Right renal pelvis (tissue), 4 donors: ENCODE measurements at places on chromosomes 7 and 10. TPM values are rescaled to one million over a fixed set of nuclear protein-coding genes. Genes with fewer than 3 reads are reported as not detected.

Gene GATA3
- polyA plus RNA-seq, result 119 TPM

Gene TNPO3
- polyA plus RNA-seq, result 43.5 TPM

Gene CC2D2B
- polyA plus RNA-seq, result 1.3 TPM

Gene PLEKHA8
- polyA plus RNA-seq, result 16.5 TPM

Gene HOXA2
- polyA plus RNA-seq, result 9.5 TPM

Gene XRCC2
- polyA plus RNA-seq, result 6.3 TPM

Gene MALRD1
- 1.6 TPM for polyA plus RNA-seq

Gene TAC1
- 0.86 TPM for polyA plus RNA-seq

Gene CYP2C9
- 2.0 TPM for polyA plus RNA-seq

Gene BICC1
- 82.5 TPM for polyA plus RNA-seq

Gene CHCHD3
- 93.4 TPM for polyA plus RNA-seq

Gene TAS2R3
- 0.41 TPM for polyA plus RNA-seq

Gene TRIM73
- polyA plus RNA-seq, result 3.8 TPM

Gene H2BK1
- polyA plus RNA-seq, result not detected
